ENCODE measurements at places on chromosomes 1 and 21. TPM values are rescaled to one million over a fixed set of nuclear protein-coding genes. Genes with fewer than 3 reads are reported as not detected.

Gene FOXD2
- total RNA-seq = 0.66 TPM

Gene HUNK
- 1.2 TPM for total RNA-seq

Gene OR2L5
- not detected for total RNA-seq

Gene PM20D1
- not detected for total RNA-seq

Gene ACKR1
- total RNA-seq = 0.05 TPM

Gene BARHL2
- total RNA-seq = not detected

Gene HPDL
- 3.9 TPM for total RNA-seq

Gene MYBPHL
- total RNA-seq = 0.38 TPM

Gene GJC2
- 0.47 TPM for total RNA-seq

Gene EVA1B
- total RNA-seq = 22.2 TPM

Gene TSTD1
- 0.44 TPM for total RNA-seq

Gene CA6
- total RNA-seq = not detected

Gene PIGC
- total RNA-seq = 36.2 TPM

Gene WNT3A
- total RNA-seq = not detected

Gene PRR9
- total RNA-seq = not detected

Gene KISS1
- 0.43 TPM for total RNA-seq

Gene SYPL2
- total RNA-seq = 0.12 TPM

Gene TDRD5
- total RNA-seq = 0.05 TPM

Gene AGMAT
- total RNA-seq = 7.3 TPM

Gene CCDC181
- total RNA-seq = 0.12 TPM

Gene TSPAN2
- total RNA-seq = 1.1 TPM

Gene NUF2
- 24.0 TPM for total RNA-seq

Gene GJA5
- total RNA-seq = not detected

Gene CLEC20A
- not detected for total RNA-seq

Gene CELA3B
- not detected for total RNA-seq

Gene STUM
- total RNA-seq = not detected

Gene NEGR1
- total RNA-seq = not detected

Gene LDLRAD2
- 0.12 TPM for total RNA-seq

Gene SYDE2
- 1.2 TPM for total RNA-seq

Gene REN
- total RNA-seq = not detected

Gene PER3
- 0.70 TPM for total RNA-seq

Gene PRMT6
- total RNA-seq = not detected

Gene SAMD11
- total RNA-seq = 16.2 TPM

Gene TMEM52
- 1.4 TPM for total RNA-seq

Gene AGO4
- total RNA-seq = 5.7 TPM

Gene ZNF683
- total RNA-seq = not detected

Gene YIPF1
- 13.7 TPM for total RNA-seq

Gene KCNE2
- not detected for total RNA-seq

Gene SLC30A10
- 0.05 TPM for total RNA-seq

Gene RGS8
- total RNA-seq = not detected

Gene PEAR1
- total RNA-seq = 5.9 TPM

Gene KRTAP7-1
- total RNA-seq = not detected

Gene PRAMEF27
- total RNA-seq = not detected

Gene SPEN
- total RNA-seq = 34.2 TPM

Gene LCA5L
- 1.8 TPM for total RNA-seq

Gene PFKFB2
- 5.6 TPM for total RNA-seq

Gene TSACC
- 2.8 TPM for total RNA-seq

Gene OR10K1
- total RNA-seq = not detected

Gene PAFAH2
- total RNA-seq = 8.2 TPM

Gene OR2T11
- not detected for total RNA-seq

Gene PROK1
- total RNA-seq = not detected

Gene DENND2D
- 1.2 TPM for total RNA-seq

Gene SMCP
- not detected for total RNA-seq

Gene SMPDL3B
- 1.3 TPM for total RNA-seq

Gene SEMA4A
- total RNA-seq = 0.40 TPM

Gene FMOD
- not detected for total RNA-seq

Gene SHE
- 0.10 TPM for total RNA-seq

Gene KCNK1
- total RNA-seq = 20.4 TPM
